ENCODE measurements at places on chromosomes 1 and 21.

GRCh38 chr1:11985851-11986250 is 5.6 kb downstream of the MFN2 start:
- peak; percentile 53 for DNase-seq

DNA sequence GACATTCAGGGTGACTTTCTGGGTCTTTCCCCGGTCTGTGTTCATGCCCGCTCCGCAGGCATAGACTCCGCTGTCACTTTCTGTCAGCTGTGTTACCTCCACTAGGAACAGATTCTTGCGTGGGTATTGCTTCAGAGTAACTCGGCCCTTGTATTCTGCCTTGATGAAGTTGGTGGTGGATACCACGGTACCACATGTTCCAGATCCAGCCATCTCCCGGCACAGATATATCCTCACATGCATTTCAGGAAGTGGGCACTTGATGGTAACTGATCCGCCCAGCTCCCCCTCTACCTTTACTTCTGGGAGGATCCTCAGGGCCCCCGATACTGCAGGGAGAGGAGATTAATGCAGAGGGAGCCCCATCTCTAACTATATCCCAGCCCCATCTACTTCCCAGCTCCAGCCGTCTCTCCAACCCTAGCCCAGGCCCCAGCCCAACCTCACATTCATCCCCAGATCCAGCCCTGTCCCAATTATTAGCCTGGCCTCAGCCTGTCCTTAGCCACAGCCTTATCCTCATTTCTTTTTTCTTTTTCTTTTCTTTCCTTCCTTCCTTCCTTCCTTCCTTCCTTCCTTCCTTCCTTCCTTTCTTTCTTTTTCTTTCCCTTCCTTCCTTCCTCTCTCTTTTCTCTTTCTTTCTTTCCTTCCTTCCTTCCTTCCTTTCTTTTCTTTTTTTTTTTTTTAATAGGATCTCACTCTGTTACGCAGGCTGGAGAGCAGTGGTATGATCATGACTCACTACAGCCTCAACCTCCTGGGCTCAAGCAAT is 7.8 kb downstream of the FCMR start:
- DNase-seq = no peak

- peak; percentile 29 for DNase-seq
These were observed 16.5 kb upstream of the ZC3H11B start for GRCh38 chr1:219629296-219629880.

GRCh38 chr1:244011271-244011670 is 39.8 kb upstream of the ZBTB18 start:
- peak; percentile 19 for DNase-seq

- no peak for DNase-seq
These were observed 21.5 kb upstream of the ATP5PO start for GRCh38 chr21:33937146-33937545.

DNA sequence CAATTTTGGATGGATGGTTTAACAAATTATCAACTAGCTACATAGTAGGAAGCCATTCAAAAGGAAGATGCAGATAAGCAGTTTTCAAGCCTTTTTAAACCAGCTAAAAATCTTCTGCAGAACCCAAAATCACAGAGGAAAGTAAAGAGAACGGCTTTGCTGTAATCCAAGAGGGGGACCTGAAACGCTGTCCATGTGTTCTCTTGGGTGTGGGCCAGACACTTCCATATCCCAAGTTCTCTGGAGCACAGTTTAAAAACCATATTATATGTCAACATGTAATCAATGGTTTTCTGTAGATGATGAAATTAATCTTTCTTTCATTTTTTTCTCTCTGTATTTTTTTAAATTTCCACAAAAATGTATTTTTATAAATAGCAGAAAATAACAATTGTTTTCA is 90.5 kb downstream of the SELENOF start:
- no peak for DNase-seq

DNA sequence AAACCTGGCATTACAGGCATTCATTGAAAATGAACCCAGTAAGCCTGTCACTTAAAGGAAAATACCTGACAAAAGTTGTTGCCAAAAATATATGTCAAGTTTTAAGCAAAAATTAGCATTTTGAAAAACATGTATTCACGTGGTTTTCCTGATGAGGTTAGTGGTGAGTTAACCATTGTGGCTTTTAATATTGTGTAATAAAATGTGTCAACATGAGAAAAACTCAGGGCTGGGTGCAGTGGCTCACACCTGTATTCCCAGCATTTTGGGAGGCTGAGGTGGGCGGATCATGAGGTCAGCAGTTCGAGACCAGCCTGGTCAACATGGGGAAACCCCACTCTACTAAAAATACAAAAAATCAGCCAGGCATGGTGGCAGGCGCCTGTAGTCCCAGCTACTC is 731.4 kb downstream of the KCNT2 start:
- DNase-seq = no peak

- no peak for DNase-seq
These were observed 993 bp downstream of the PDZK1 start for GRCh38 chr1:145706086-145706664.

- DNase-seq = peak; percentile 83
These were observed 17.6 kb downstream of the PBX1 start for GRCh38 chr1:164576291-164577271.

- peak; percentile 59 for DNase-seq
These were observed 622 bp downstream of the ELK4 start for GRCh38 chr1:205631010-205631767.

GRCh38 chr1:59076612-59077011 is 220.3 kb upstream of the FGGY start:
- DNase-seq = peak; percentile 20

DNA sequence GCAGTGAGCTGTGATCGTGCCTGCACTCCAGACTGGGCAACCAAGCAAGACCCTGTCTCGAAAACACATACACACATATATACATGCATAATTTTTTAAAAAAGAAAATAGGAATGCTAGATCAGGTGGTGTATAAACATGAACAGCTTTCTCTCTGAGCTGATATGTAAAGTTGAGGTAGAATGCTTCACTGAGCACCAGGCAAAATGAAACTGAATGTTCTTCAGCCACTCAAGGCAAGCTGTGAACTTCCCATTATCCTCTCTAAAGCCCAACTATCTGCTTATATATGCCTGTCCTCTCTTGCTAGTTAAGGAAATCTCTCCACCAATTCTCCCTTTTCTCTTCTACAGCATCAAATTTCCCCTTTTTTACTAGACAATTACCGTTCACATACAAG is 93.0 kb downstream of the NUF2 start:
- no peak for DNase-seq

- DNase-seq = peak; percentile 82
These were observed 29.1 kb downstream of the KNCN start for GRCh38 chr1:46522184-46522968.

GRCh38 chr21:18776936-18777335 is 373.4 kb upstream of the TMPRSS15 start:
- no peak for DNase-seq

- DNase-seq = no peak
These were observed 397.9 kb downstream of the HHAT start for GRCh38 chr1:210726621-210727020.

GRCh38 chr1:204361781-204362180 is 2.1 kb upstream of the PLEKHA6 start:
- DNase-seq = no peak

DNA sequence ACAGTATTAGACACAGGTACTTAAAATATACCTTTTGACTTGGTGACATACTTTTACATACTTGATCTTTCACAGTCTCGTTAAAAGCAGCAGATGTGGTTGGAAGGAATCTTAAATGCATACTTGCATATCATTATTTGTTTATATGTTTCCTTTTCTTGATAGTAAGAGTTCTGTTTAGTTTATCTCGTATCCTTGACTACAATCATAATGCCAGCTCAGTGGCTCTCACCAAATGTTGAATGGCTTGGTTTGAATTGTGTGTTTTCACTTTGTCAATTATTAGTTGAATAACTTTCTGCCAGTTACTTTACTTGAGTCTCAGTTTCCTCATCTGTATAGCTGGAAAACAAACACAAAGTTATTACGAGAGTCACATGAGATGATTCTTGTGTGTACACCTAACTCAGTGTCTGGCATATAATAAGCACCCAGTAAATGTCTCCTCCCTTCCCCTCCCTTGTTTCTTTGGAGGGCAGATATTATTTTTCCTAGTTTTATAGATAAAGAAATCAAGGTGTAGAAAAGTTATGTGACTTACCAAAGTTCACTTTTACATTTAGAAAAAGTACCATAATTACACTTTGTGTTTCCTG is 131.6 kb upstream of the IVNS1ABP start:
- DNase-seq = no peak

DNA sequence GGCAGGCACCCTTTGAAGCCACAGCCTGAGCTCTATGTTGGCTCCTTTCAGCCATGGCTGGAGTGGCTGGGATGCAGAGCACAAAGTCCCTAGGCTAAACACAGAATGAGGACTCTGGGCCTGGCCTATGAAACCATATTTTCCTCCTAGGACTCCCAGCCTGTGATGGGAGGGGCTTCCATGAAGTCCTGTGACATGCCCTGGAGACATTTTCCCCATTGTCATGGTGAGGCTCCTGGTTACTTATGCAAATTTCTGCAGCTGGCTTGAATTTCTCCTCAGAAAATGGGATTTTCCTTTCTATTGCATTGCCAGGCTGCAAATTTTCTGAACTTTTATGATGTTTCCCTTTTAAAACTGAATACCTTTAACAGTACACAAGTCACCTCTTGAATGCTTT is 61.3 kb downstream of the VCAM1 start:
- DNase-seq = no peak

DNA sequence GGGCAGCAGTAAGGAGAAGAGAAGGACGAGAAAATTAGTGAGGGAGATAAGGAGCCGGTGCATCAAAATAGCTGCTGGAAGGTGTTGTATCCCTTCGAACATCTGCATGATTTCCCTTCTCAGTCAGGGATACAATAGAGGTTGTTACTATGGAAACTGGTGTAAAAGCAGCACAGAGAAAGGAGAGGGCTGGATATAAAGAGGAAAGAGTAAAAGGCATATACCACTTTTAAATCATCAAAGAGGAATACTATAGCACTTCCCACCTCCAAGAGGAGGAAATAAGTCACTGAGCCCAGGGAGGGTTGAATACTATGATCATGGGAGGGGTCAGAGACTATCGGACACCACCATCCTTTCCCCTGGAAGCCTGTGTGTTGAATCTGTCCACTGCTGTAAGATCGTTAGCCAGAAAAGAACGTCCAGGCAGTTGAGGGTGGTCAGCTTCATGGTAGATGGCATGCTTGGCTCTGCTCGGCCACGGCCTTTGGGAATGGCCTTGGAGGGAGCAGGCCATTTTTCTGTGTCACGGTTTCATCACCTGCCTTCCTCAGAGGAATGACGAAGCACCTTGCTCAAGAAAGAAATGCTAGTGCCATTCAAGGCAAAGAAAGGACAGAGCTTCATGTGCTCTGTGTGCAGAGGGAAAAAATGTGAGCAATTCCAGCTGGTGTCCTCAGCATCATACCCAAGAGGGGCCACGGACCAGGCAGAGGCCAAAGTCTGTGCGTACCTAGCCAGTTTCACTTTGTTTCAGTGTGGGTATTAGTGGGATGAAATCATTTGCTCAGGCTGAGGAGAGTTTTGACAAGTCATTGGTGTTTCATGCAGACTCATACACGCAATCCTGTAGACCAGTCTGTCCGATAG is 64.2 kb downstream of the IRF2BP2 start:
- DNase-seq = no peak

DNA sequence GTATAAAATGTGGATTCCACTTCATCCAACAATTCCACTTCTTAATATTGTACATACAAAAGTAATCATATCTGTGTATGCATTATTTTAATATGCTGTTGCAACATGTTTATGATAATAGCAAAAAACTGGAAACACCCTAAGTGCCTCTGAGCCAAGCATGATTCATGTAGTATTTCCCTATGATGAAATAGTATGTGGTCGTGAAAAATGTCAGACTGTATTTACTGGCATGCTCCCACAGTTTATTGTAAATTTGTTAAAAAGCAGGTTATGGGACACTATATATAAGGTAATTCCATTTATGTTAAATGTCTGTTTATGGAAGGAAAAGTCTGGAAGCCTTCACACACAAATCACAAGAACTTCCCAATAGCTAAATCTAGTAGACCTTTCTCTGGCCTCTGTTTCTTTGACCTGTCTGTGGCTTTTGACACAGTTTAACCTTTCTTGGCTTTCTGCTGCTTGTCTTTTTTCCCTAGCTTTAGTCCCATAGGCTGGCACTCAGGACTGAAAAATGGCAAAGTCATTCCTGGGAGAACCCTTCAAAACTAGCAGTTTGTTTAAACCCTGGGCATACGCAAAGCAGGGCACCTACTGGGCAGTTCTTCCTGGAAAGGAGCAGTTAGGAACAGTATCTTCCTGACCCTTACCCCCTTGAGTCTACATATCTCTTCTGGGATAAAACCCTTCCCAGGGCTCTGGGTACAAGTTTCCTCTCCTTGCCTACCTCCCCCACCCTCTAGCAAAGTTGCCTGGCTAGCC is 65.4 kb upstream of the ARTN start:
- peak; percentile 71 for DNase-seq

DNA sequence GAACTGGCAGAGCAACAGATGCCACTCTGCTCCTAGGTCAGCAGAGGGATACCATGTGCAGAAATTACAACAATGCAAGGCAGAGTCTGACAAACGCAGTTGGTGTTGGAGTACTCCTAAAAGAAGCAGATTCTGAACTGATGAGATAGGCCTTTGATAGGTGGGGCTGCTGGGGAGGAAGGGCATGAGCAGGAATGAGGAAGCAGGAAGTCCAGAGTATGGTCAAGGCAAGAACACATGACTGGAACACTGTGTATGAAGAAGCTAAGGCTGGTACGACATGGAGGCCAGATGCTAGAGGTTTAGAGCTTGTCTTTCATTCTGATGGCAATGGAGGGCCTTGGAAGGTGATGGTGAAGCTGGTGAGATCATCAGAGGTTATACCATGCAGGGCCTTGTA is 11.5 kb upstream of the THRAP3 start:
- no peak for DNase-seq

DNA sequence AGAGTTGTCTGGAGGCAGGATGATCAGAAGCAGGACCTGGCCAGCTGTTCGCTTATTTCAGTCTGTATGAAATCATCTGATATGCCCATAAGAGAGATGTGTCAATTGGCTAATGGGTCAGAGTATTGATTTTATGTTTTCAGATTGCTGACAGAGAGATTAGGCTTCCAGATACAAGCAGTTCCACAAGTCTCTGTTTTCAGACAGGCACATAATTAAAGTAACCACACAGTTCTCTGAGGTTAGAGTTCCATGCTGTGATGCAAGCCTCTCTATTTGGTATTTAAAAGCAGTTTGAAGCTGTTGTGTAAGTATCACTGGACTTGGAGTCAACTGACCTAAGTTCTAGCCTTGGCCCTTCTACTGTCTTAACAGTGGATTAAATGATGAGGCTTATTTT is 50.1 kb downstream of the ATF6 start:
- peak; percentile 66 for DNase-seq

DNA sequence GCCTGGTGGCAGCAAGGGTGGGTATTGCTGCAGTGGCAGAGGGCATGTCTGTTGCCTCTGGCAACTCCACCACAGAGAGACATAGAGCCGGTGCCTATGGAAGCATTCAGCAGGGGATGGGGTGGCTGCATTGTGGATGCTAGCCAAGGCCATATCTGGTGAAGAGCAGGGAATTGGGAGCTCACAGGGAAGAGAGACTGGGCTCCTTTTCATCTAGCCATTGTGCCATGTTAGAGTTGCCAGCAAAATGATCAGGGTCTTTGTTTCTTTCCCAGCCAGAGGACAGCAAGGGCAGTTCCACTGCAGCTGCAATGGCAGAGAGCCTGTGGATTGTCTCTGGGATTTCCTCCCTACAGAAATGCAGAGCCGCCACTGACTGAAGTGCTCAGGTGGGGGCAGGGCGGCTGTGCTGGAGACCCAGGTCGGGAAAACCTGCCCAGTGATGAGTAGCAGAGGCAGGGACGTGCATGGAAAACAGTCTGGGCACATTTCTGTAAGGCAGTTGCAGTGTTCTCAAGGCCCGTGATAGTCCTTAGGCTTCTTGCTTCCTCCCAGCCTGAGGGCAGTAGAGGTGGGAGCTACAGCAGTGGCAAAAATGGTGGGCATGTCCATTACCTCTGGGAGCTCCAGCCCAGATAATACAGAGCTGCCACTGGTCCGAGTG is 40.2 kb upstream of the CYP4X1 start:
- no peak for DNase-seq
